ENCODE measurements at places on chromosomes 7 and 10.
A peak's percentile ranks its signal among the peaks of the same experiment; 100 is the strongest.

- no peak for DNase-seq
Observed at GRCh38 chr10:91049296-91049987, 128.6 kb upstream of the ANKRD1 start.

- no peak for DNase-seq
Observed at GRCh38 chr10:2620827-2621521, 446.4 kb upstream of the PFKP start.

- peak; percentile 32 for DNase-seq
Observed at GRCh38 chr7:95596198-95597063, at the start of gene PDK4. Gene PDK4, minus strand, starts transcription at chr7:95596516. Its CDS starts 223 bp downstream, at chr7:95596293.

DNA sequence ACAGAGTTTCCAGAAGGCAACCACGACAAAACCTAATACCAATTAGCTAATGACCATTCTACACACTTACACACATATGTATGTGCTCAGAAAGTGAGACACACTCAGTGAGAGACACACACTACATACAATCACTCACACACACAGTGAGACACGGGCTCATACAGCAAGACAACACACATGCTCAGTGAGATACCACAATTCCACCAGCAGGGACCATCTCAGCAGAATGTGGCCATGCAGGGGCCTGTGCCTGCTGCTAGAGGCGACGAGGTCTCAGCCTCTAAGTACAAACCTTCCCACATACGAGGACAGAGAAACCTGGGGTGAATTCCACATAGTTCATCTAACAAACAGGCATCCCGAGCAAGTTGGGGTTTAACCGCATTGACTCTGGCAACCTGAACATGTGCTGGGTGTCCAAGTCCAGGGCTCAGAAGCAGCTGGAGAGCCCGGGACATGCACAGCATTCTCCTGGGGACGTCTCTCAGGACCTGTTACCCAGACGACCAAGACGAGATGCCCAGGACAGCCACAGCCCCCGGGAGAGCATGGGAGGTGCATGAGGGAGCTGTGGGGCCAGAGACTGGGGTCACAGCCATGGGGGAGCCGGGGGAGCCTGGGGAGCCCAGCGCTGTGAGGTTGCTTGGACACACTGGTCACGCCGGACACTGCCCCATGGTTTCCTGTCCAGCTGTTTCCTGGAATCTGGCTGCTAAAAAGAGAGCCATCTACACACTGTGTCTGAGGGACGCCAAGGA is 523.6 kb downstream of the PTPRN2 start:
- DNase-seq, result no peak

- no peak for DNase-seq
Observed at GRCh38 chr10:100534726-100535125, 1.0 kb upstream of the HIF1AN start.

GRCh38 chr7:46927131-46927810 is 654.6 kb downstream of the TNS3 start:
- DNase-seq, result no peak

GRCh38 chr10:71266147-71266917 is 52.7 kb upstream of the SLC29A3 start:
- DNase-seq, result peak; percentile 95
